ENCODE measurements at places on chromosomes 4 and X.
A peak's percentile ranks its signal among the peaks of the same experiment; 100 is the strongest.

GRCh38 chrX:105567082-105567481 is 255.3 kb upstream of the NRK start:
- DNase-seq = no peak

DNA sequence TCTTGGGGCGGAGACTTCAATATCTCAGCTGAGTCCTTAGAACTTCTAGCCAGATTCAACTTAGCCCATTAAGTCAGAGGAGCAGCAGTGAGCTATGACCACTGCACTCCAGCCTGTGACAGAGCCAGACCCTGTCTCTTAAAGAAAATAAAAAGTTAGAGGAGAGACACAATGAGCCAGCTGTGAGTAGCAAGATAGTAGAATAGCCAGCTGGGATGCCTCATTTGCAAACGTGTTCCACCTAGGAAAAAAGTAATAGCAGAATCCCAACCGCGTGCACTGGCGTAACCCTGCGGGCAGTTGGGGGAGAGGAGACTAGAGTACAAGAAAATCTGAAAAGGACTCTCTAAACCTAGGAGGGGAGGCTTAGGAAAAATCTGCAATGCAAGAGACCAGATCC is 133.2 kb upstream of the ANXA3 start:
- DNase-seq = no peak

GRCh38 chr4:125104616-125105015 is 210.1 kb upstream of the FAT4 start:
- no peak for DNase-seq

DNA sequence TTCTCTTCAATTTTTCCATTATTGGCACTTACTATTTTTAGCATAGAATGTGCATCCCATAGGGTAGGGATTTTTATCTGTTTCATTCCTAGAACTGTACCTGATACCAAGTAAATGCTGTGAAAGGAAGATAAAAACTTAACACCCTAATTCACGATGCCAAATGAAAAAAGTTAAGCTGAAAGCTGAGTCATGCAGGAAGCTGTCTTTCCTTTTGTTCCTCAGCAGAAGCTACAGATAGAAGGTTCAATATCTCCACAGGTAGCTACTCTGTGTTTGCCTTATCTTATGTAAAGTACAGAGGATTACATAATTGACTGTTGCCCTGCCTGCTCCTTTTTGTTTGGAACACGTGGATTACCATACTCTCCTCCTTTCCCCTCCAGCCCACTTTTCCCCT is 77.0 kb downstream of the LRP2BP start:
- DNase-seq = no peak

- DNase-seq = no peak
These were observed 25.2 kb upstream of the SMIM20 start for GRCh38 chr4:25888781-25889180.

DNA sequence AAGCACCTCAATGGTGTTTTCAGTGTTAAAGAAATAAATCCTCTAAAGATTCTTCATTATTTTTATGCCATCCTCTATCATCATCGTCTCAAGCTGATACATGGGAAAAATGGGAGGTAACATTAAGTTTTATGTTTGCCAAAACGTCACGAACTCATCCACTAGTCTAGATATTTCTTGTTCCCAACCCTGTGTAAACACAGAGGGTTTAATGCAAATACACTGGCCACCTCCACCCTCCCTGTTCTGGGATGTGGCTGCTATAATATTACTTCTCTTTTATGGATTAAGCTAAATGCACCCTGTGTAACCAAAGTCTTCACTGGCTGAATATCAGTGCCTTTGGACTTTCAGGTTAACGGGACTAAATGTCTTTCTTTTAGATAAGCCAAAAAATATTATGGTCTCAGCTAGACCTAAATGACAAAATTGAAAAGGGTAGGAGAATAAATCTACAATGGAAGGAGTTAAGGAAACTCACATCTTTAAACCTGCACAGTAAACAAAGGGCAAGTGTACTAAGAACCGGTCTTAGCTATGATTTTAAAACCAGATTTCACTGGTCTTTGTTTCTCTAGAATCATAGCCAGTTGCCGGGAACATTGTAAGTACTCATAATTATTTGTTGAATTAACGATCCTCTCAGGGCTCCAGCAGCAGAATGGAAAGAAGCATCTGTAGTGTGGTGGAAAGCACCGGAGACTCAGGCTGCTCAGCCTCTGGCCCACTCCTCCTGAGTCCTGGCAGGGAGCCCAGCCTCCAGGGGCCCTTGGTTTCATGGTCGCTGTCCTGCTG is 103.5 kb upstream of the NOCT start:
- peak; percentile 94 for DNase-seq

All from NCI-H1092 (cell line).